ENCODE measurements at places on chromosomes 16 and 17.

DNA sequence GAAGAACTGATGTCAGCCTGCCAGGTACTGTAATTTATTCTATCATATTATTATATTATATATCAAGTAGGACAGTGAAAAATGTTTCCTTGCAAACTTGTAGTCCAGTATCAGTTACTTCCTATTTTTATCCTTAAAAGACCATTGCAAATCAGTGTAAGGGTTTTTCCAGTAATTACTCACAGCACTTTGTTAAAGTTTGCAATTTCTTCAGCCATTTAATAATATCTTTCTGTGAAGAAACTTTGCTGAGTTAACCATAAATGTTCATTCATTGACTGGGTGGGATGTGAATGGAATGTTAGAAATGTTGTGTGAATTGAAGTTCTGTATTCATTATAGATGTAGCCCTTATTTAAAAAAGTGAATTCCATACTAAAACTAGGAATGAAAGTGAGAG is 26.7 kb downstream of the HAPSTR1 start:
- no peak for DNase-seq

GRCh38 chr17:59154292-59154720 is 680 bp downstream of the SKA2 start:
- no peak for DNase-seq

DNA sequence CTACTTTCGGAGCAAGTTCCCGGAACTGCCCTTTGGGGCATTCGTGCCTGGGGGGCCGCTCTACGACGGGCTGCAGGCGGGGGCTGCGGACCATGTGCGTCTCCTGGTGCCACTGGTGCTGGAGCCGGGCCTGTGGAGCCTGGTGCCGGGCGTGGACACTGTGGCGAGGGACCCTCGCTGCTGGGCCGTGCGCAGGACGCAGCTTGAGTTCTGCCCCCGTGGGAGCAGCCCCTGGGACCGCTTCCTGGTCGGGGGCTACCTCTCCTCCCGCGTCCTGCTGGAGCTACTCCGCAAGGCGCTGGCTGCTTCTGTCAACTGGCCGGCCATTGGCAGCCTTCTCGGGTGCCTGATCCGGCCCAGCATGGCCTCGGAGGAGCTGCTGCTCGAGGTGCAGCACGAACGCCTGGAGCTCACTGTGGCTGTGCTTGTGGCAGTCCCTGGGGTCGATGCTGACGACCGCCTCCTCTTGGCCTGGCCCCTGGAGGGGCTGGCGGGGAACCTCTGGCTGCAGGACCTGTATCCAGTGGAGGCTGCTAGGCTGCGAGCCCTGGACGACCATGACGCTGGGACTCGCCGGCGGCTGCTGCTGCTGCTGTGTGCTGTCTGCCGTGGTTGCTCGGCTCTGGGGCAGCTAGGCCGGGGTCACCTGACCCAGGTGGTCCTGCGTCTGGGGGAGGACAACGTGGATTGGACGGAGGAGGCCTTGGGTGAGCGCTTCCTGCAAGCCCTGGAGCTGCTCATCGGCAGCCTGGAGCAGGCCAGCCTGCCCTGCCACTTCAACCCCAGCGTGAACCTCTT is 3.6 kb downstream of the MIEF2 start:
- DNase-seq: no peak

DNA sequence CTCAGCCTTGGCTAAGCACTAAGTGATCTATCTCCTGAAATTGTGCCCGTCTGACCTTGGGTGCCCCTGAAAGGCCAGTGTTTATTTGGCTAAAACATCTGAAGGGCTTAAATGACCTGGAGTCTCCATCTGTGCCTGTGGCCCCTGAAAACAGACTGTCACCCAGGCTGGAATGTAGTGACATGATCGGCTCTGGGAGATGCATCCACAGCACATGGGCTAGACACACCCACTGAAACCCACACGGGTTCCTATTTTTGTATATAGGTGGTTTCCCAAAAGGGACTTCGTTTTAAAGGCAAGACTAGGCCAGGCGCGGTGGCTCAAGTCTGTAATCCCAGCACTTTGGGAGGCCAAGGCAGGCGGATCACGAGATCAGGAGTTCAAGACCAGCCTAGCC is 13.5 kb downstream of the CEP295NL start:
- DNase-seq: no peak

GRCh38 chr17:6467567-6467966 is 23.3 kb downstream of the PIMREG start:
- no peak for DNase-seq

DNA sequence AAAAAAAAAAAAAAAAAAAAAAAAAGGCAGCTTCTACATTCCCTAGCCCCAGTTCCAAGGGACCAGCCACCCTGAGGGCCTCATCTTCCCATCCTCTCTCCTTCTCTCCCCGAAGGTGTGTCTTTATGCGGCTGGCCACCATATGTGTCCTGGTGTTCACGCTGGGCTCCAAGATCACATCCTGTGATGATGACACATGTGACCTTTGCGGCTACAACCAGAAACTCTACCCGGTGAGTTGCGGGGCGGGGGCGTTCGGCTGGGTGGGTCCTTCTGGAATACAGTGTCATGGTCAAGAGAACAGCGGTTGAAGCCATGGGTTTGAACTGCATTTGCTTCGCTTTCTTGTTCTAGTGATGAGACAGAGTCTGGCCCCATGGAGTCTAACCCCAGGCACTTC is 22.6 kb upstream of the COQ7 start:
- DNase-seq: no peak

DNA sequence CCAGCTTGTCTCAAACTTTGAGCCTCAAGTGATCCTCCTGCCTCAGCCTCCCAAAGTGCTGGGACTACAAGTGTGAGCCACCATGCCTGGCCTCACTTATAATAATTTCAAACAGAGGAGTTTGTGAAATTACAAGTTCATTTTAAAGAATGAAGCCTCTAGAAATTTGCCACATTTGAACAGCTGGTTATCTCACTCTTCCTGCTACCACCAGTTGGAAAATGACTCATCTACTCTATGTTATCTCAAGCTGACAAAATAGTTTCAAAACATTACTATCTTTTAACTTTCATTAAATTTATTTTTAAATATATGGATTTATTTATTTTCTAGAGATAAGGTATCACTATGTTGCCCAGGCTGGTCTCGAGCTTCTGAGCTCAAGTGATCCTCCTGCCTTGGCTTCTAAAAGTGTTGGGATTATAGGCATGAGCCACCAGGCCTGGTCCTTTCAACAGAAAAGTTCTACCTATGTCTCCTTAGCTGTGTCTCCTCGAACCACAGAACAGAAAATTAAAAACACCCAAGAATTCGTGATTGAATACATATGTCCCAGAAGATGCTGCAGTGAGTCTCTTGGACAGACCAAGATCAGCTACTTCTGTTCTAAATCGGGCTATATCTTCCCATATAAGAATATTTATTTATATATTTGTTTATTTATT is 47.6 kb downstream of the MYH13 start:
- DNase-seq: no peak

DNA sequence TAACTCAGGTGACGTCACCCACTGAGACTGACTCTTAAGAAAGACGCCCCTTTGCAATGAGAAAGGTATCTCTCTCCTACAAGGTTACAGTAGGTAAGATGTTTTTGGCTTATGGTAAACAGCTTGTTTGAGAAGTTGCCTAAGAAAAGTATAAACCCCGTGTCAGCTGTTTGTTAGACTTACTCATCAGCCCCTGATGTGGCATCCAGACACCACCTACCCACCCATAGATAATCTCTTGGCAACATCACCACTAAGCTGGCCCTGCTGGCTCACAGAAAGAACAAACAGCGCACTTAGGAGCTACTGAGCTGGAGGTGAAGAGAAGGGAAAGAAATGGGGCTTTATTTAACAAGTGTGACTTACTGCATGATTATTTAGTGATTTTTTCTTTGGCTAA is 121.0 kb downstream of the PARN start:
- DNase-seq: peak; percentile 2

DNA sequence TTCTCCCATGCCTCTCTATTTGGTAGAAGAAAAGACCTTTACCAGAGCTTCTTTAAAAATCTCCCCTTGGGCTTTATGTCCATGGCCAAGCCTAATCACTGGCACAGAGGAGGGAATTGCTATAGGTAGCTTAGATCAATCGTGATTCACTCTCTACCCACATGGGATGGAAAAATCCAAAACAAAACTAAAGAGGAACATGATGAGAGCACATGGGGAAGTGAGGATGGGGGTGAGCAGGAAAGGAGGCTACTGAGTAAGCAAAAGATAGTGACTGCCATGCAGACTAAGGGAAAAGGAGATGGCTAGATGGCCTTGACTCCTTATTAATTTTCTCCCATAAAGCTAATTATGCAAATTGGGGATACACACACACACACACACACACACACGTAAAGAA is 201.2 kb downstream of the HS3ST3A1 start:
- DNase-seq: no peak

DNA sequence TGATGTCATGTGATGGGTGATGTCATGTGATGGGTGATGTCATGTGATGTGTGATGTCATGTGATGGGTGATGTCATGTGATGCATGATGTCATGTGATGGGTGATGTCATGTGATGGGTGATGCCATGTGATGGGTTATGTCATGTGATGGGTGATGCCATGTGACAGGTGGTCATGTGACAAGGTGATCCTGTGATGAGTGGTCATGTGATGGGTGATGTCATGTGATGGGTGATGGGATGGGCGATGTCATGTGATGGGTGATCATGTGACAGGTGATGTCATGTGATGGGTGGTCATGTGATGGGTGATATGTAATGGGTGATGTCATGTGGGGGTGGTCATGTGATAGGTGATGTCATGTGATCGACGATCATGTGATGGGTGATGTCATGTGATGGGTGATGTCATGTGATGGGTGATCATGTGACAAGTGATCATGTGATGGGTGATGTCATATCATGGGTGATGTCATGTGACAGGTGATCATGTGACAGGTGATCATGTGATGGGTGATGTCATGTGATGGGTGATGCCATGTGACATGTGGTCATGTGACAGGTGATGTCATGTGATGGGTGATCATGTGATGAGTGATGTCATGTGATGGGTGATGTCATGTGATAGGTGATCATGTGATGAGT is 17.2 kb downstream of the CD300LB start:
- DNase-seq: no peak

- peak; percentile 84 for DNase-seq
Measured at GRCh38 chr17:77437017-77437416, 296.2 kb downstream of the SEC14L1 start.

DNA sequence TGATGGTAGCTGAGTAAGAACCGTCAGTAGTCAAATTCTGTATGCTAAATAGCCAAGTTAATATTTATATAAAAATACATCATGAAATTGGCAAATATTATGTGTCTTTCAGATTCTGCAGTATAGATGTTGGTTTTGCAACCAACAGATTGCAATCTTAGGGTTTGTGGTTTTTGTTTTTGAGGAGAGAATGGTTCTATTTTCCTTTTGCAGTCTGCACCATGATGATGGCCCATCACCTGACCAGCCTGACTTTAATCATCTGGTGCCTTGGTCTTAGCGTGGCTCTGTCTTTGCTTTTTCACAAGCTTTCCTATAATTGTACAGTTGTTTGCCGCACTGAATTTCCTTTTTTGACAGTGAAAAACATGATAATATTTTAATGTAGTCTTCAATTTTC is 50.7 kb downstream of the NUP93 start:
- no peak for DNase-seq

GRCh38 chr17:48347177-48347576 is 82.8 kb downstream of the SKAP1 start:
- DNase-seq: no peak

GRCh38 chr16:87332150-87332549 is 15.0 kb upstream of the C16orf95 start:
- no peak for DNase-seq

DNA sequence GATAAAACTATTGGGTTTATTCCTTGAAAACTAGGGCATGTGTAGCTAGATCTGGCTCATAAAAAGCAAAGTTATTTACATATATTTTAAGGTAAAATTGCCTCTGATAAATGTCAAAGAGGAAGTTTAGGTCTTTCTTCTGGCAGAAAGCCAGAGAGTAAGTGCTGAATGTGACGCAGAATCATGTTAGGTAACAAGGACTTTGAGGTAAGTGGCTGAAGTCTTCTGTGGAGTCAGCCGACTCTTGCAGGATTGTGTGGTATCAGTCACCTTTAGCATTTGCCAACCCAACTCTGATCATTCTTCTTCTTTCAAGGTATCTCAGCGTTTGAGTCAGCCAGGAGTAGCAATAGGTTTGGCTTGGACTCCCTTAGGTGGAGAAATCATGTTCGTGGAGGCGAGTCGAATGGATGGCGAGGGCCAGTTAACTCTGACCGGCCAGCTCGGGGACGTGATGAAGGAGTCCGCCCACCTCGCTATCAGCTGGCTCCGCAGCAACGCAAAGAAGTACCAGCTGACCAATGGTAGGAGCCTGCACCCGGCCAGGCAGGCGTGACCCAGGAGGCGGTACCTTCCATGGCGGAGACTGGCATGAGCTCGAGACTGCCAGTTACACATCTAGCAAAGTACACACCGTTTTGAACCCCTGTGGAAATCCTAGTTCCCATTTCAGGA is 37.9 kb downstream of the SIAH1 start:
- DNase-seq: no peak

DNA sequence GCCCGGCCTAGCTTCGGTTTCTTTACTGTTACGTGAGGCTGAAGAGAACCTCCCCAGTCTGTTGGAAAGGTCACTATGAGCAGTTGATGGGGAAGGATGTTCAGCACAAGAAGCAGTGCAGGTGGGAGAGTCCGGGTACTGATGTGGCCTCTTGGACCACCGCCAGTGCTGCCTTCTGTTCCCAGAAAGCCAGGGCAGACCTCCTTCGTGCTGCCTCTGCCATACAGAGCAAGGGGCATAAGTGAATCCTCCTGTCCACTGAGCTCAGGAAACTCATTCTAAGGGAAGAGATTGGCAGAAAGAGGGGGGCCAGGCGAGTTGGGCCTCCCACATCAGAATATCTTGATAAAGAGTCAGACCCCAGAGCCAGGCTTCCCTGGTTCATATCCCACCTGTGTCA is 3.7 kb downstream of the PPP4C start:
- no peak for DNase-seq

DNA sequence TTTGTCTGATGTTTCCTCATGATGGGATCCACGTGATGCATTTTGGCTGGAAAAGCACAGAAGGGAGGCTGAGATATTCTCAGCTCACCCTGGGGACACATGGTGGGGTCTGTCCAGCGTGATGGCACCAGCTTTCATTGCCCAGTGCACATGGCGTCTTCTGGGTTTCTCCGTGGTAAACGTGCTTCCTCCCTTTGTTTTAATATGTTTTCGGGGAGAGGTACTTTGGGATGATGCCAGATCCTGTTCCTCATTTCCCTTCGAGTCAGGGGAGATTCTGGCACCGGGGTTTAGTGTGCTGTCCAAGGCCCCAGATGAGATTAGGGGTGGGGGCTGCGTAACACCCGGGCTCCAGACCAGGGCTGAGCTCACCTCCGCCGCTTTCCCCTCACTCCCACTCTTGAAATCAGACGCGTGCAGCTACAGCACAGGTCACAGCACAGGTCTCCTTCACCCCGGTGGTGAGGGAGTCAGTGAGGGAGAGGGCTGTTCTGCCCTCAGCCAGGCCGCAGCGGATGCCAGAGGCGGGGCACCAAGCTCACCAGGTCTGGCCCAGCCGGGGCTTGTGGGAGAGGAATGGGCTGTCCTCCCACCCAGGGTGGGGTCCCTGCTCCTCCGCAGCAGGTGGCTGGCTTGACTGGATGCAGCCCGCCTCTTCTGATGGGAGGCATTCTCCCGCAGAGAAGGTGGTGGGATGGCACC is 33.9 kb downstream of the COX4I1 start:
- DNase-seq: no peak

- DNase-seq: no peak
Measured at GRCh38 chr17:77467521-77467920, 326.8 kb downstream of the SEC14L1 start.

GRCh38 chr16:53085931-53086421 is 31.2 kb downstream of the CHD9 start:
- DNase-seq: peak; percentile 22

GRCh38 chr16:26212599-26212998 is 520.8 kb downstream of the HS3ST4 start:
- no peak for DNase-seq
